ENCODE measurements at places on chromosomes 2 and 18.

GRCh38 chr18:48351216-48352050 lies 57.8 kb downstream of the ZBTB7C start:
- DNase-seq = no peak
- H3K27me3 ChIP-seq = peaks cover 65% of the 10 kb centered on the region
- H3K27ac ChIP-seq = no peak overlapping the region
- no peak overlapping the region for H3K4me3 ChIP-seq
- no peaks in the 10 kb centered on the region for H3K36me3 ChIP-seq

- peaks cover 85% of the 10 kb centered on the region for H3K27me3 ChIP-seq
- no peak overlapping the region for H3K27ac ChIP-seq
- H3K4me3 ChIP-seq = peak overlapping the region; percentile 67
These were observed 3.5 kb downstream of the POU3F3 start for GRCh38 chr2:104857262-104858005.

GRCh38 chr2:200193331-200193730 lies 113.2 kb upstream of the SPATS2L start:
- H3K36me3 ChIP-seq = no peaks in the 10 kb centered on the region
- H3K27me3 ChIP-seq = peaks cover 26% of the 10 kb centered on the region
- H3K27ac ChIP-seq = no peak overlapping the region
- no peaks in the 10 kb centered on the region for H3K4me1 ChIP-seq
- DNase-seq = no peak

DNA sequence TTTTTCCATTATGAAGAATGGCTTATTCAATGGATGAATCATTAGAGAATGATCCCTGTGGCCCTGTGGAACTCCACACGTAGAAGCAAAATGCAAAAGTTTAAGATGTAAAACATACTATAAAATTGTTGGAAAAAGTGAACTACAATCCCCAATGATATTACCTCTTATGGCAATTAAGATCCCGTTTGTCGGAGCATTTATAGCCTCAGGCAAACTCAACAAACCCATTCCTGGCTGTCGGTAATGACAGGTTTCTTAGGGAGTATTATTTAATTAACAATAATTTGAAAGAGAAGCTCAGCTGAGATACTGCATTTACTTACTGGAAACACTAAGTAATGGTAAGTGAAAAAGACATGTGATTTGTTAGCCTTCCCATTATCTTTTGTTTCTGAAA lies 138.3 kb downstream of the CDH20 start:
- H3K27ac ChIP-seq = no peak overlapping the region
- H3K36me3 ChIP-seq = no peaks in the 10 kb centered on the region
- H3K4me1 ChIP-seq = no peaks in the 10 kb centered on the region
- H3K27me3 ChIP-seq = no peaks in the 10 kb centered on the region

GRCh38 chr2:39375917-39376316 lies 61.2 kb downstream of the MAP4K3 start:
- H3K4me1 ChIP-seq = peaks cover 7% of the 10 kb centered on the region
- H3K27me3 ChIP-seq = no peaks in the 10 kb centered on the region
- no peak overlapping the region for H3K27ac ChIP-seq

GRCh38 chr2:164975891-164976290 lies 20.6 kb upstream of the SLC38A11 start:
- DNase-seq = no peak
- H3K27ac ChIP-seq = no peak overlapping the region
- no peak overlapping the region for H3K4me3 ChIP-seq
- H3K27me3 ChIP-seq = no peaks in the 10 kb centered on the region
- no peaks in the 10 kb centered on the region for H3K36me3 ChIP-seq
- no peaks in the 10 kb centered on the region for H3K4me1 ChIP-seq

GRCh38 chr2:236085647-236086046 lies 82.5 kb downstream of the GBX2 start:
- H3K27ac ChIP-seq = no peak overlapping the region
- no peak for DNase-seq
- peaks cover 3% of the 10 kb centered on the region for H3K36me3 ChIP-seq
- no peak overlapping the region for H3K4me3 ChIP-seq
- peaks cover 4% of the 10 kb centered on the region for H3K4me1 ChIP-seq
- no peaks in the 10 kb centered on the region for H3K27me3 ChIP-seq

GRCh38 chr2:232877940-232878511 lies 8.0 kb downstream of the SNORC start:
- DNase-seq = no peak
- H3K4me3 ChIP-seq = peak overlapping the region; percentile 57
- no peak overlapping the region for H3K27ac ChIP-seq

DNA sequence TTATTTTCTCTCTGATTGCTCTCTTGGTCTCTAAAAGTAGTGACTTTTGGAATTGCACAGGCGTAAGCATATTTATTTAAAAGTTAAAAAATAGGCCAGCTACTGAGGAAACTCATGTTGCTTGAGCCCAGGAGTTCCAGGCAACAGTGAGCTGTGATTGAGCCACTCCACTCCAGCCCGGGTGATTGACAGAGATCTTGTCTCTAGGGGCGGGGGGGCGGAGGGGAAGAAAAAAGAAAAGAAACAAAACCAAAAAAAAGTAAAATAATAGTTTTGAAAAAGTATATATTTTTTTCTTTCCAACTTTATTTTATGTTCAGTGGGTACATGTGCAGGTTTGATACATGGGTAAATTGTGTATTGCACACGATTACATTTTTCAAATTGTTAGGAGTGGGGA lies 18.0 kb upstream of the RAB11FIP5 start:
- H3K36me3 ChIP-seq = no peaks in the 10 kb centered on the region
- H3K4me1 ChIP-seq = no peaks in the 10 kb centered on the region
- H3K27ac ChIP-seq = no peak overlapping the region
- H3K4me3 ChIP-seq = no peak overlapping the region
- peaks cover 30% of the 10 kb centered on the region for H3K27me3 ChIP-seq

- no peaks in the 10 kb centered on the region for H3K36me3 ChIP-seq
- DNase-seq = no peak
- H3K27me3 ChIP-seq = no peaks in the 10 kb centered on the region
- H3K27ac ChIP-seq = no peak overlapping the region
- H3K4me3 ChIP-seq = no peak overlapping the region
- H3K4me1 ChIP-seq = no peaks in the 10 kb centered on the region
These were observed 723.4 kb upstream of the LRRTM4 start for GRCh38 chr2:78245394-78246135.

GRCh38 chr2:24791452-24791851 lies 1.7 kb downstream of the PTRHD1 start:
- peaks cover 10% of the 10 kb centered on the region for H3K36me3 ChIP-seq
- DNase-seq = no peak
- no peak overlapping the region for H3K4me3 ChIP-seq
- peaks cover 19% of the 10 kb centered on the region for H3K4me1 ChIP-seq
- no peak overlapping the region for H3K27ac ChIP-seq

DNA sequence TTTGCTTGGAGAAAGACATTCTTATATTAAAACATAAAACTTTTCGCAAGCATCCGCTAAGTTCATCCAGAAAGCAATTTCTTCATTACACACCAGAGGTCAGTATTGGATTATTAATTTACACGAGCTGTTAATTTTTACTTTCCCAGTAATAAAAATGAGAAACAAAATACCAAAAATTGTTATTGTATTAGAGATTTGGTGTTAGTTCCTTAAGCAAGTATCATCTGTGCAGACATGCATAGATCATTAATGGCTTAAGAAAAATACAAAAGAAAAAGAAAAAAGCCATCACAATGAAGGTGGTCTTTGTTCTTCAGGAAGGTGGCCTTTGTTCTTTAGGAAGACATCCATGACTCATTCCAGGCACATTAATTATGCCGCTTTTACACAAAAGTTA lies 53.6 kb upstream of the HNMT start:
- no peak overlapping the region for H3K27ac ChIP-seq
- H3K36me3 ChIP-seq = no peaks in the 10 kb centered on the region
- no peaks in the 10 kb centered on the region for H3K27me3 ChIP-seq
- no peak overlapping the region for H3K4me3 ChIP-seq

GRCh38 chr2:31286961-31287550 lies 53.1 kb downstream of the EHD3 start:
- no peaks in the 10 kb centered on the region for H3K27me3 ChIP-seq
- H3K36me3 ChIP-seq = no peaks in the 10 kb centered on the region
- no peak overlapping the region for H3K27ac ChIP-seq

DNA sequence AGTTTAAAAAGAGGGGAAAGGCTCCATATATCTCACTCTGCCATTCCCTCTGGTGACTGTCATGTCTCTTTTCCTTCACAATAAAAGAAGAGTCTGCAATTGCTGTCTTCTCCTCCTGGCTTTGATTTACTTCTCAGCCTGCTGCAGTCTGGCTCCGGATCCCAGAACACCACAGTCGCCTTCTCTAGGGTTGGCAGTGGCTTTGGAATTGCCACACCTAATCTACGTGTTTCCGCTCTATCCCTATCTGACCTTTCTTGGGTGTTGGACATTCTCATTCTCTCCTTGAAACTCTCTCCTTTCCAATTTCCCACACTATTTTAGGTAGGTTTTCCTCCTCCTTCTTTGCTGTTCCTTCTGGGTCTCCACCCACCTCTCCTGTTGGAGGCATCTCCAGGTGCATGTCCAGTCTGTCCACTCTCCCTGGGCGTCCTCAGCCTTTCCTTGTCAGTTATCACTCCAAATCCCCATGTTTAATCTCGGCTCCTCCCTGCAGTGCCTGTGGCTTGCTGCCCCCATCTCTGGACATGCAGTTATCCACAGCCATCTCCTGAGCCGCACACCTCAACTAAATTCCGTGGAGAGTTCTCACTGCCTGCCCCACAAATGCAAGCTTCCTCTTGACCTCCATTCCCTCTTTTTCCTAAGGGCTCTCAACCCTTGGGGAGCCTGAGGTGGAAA lies 112.8 kb downstream of the KCTD1 start:
- H3K36me3 ChIP-seq = no peaks in the 10 kb centered on the region
- H3K27ac ChIP-seq = no peak overlapping the region
- DNase-seq = no peak
- H3K4me3 ChIP-seq = no peak overlapping the region
- no peaks in the 10 kb centered on the region for H3K4me1 ChIP-seq

DNA sequence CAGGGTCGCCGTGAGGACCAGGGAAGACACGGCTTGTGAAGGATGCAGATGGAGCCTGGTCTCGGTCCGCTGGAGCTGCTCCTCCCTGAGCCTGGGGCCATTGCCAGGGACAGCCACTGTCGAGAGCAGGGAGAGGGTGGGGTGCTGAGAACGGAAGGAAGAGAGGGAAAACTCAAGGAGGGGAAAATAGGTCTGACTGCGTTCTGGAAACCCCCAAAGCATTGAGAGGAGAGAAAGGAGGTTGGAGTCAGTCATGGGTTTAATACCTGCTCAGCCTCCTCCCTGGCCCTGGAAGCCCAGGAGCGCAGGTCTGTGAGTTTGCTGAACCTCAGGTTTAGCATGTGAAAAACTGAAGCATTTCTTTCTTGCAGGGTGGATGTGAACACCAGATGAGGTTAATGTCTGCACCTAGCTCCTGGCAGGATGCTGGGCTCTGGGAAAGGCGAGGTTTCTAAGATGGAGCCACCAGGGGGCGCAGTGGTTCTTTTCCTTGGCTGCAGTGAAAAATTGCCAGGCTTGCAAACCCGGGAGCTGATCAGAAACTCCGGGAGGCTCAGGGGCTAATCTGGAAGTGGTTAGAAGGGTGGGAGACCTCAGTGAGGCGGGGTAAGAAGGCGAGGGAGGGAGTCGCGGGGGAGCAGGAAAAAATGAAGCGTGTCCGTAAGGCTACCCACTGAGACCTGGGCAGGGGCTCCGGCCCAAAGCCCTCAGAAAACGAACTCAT lies 33.6 kb upstream of the RNF149 start:
- no peaks in the 10 kb centered on the region for H3K36me3 ChIP-seq
- peak overlapping the region; percentile 19 for H3K27ac ChIP-seq
- H3K4me1 ChIP-seq = peaks cover 13% of the 10 kb centered on the region

- no peaks in the 10 kb centered on the region for H3K27me3 ChIP-seq
- H3K36me3 ChIP-seq = no peaks in the 10 kb centered on the region
- DNase-seq = no peak
- no peak overlapping the region for H3K4me3 ChIP-seq
- no peak overlapping the region for H3K27ac ChIP-seq
- H3K4me1 ChIP-seq = no peaks in the 10 kb centered on the region
These were observed 343.9 kb upstream of the CHST9 start for GRCh38 chr18:27528925-27529521.

DNA sequence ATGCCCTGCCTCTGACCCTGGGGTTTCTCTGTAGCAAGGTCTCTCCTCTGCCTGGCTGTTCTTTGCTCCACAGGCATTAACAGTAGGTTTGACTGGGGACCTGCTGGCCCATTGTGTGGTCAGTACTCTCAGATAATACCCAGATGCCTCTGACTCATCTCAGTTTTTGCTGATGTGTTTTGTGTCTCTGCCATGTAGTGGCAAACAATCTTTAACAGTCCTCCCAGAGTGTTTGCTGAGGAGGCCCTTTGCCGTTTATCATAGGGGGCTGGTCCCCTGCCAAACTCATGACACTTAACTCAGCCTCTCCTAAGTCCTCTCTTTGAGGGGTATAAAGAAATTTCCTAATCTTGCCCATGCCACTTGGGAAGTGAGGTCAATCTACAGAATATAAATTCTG lies 793.7 kb upstream of the FANCL start:
- H3K27me3 ChIP-seq = no peaks in the 10 kb centered on the region
- H3K4me3 ChIP-seq = no peak overlapping the region
- H3K4me1 ChIP-seq = no peaks in the 10 kb centered on the region
- no peak overlapping the region for H3K27ac ChIP-seq
- no peaks in the 10 kb centered on the region for H3K36me3 ChIP-seq

- H3K27me3 ChIP-seq = no peaks in the 10 kb centered on the region
- H3K27ac ChIP-seq = no peak overlapping the region
- H3K4me3 ChIP-seq = no peak overlapping the region
These were observed 267.7 kb downstream of the BCL11A start for GRCh38 chr2:60285626-60286316.

GRCh38 chr2:39470580-39470979 lies 33.5 kb upstream of the MAP4K3 start:
- H3K27ac ChIP-seq = no peak overlapping the region
- no peaks in the 10 kb centered on the region for H3K36me3 ChIP-seq
- no peaks in the 10 kb centered on the region for H3K4me1 ChIP-seq

DNA sequence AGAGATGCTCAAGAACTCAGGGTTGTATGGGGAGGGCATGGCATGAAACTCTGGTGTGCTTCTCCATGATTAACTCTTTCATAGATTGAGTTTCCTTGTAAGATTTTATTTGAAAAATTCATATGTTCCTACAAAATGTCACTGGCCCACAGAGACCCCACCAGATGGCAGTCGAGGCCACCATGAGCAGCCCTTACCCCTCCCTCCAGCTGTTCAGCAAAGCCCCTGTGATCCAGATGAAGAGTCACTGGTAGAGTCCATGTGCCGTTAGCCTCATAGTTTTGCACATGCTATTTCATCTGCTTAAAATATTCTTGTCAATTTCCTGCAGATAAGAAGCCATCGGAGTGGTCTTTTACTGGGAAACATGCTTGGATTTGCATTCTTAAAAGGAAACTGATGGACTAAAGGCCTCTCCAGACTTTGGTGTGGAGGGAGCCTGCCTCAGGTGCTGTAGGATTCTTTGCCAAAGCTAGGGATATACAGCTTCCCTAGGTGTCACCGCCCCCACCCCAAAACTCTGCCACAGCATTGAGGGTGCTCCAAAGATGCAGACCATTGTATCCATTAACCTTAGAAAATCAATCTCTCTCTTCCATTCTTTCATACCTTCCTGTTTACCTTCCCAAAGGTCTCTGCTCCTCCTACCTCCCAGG lies 18.8 kb downstream of the ZNF385B start:
- H3K4me1 ChIP-seq = no peaks in the 10 kb centered on the region
- H3K27me3 ChIP-seq = no peaks in the 10 kb centered on the region
- H3K27ac ChIP-seq = no peak overlapping the region
- no peaks in the 10 kb centered on the region for H3K36me3 ChIP-seq
- DNase-seq = no peak

- H3K27me3 ChIP-seq = peaks cover 12% of the 10 kb centered on the region
- H3K4me1 ChIP-seq = peaks cover 10% of the 10 kb centered on the region
- peaks cover 20% of the 10 kb centered on the region for H3K36me3 ChIP-seq
- DNase-seq = no peak
These were observed 2.0 kb downstream of the WDR35 start for GRCh38 chr2:19987936-19988335.

GRCh38 chr2:63553049-63553448 lies 35.2 kb downstream of the WDPCP start:
- no peak overlapping the region for H3K4me3 ChIP-seq
- H3K36me3 ChIP-seq = no peaks in the 10 kb centered on the region
- no peak overlapping the region for H3K27ac ChIP-seq
- no peak for DNase-seq
- no peaks in the 10 kb centered on the region for H3K27me3 ChIP-seq
- peaks cover 3% of the 10 kb centered on the region for H3K4me1 ChIP-seq

Data from effector memory CD8-positive, alpha-beta T cell (primary cell).